Smooth muscle cell of the pulmonary artery (primary cell): ENCODE measurements at places on chromosomes 7 and 10. TPM values are rescaled to one million over a fixed set of nuclear protein-coding genes. Genes with fewer than 3 reads are reported as not detected.

FAM237B gene
- not detected in 2 replicates for total RNA-seq

COL26A1 gene
- not detected in 2 replicates for total RNA-seq

PTF1A gene
- total RNA-seq = not detected in 2 replicates

HILPDA gene
- 71.2 and 80.5 TPM in 2 replicates for total RNA-seq

TRPV5 gene
- total RNA-seq = not detected in 2 replicates

LMTK2 gene
- 11.0 and 11.8 TPM in 2 replicates for total RNA-seq

PLAU gene
- total RNA-seq = 73.5 and 110 TPM in 2 replicates

PPP1R17 gene
- total RNA-seq = not detected in 2 replicates

A1CF gene
- not detected in 2 replicates for total RNA-seq

FAM131B gene
- total RNA-seq = 3.2 and 9.1 TPM in 2 replicates

ASIC3 gene
- 0.26 TPM in 2 replicates for total RNA-seq

ZDHHC6 gene
- 24.2 and 31.9 TPM in 2 replicates for total RNA-seq

CYP3A4 gene
- not detected in 2 replicates for total RNA-seq

DDX50 gene
- 50.5 and 56.9 TPM in 2 replicates for total RNA-seq

OPN4 gene
- not detected in 2 replicates for total RNA-seq
